NCI-H1417 (cell line): ENCODE measurements at places on chromosomes 13 and 19.

DNA sequence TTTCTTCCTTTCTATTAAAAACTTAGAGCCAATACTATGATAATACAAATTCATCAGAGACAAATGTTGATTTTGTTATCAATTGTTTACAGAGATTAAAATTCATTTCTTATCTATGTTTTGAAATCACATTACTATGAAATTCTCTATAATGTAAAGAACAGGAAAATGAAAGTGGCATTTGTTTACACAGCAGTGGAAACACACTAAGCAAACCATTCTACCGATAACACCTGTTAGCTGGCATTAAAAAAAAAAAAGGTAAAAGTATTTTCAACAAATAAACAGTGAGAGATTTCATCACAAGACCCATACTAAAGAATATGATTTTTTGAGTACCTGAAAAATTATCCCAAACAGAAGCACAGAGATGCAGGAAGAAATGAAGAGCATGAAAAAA is 4.8 kb upstream of the CCDC70 start:
- DNase-seq = no peak

- DNase-seq = no peak
Measured at GRCh38 chr13:99299256-99299919, 7.8 kb downstream of the GPR183 start.

DNA sequence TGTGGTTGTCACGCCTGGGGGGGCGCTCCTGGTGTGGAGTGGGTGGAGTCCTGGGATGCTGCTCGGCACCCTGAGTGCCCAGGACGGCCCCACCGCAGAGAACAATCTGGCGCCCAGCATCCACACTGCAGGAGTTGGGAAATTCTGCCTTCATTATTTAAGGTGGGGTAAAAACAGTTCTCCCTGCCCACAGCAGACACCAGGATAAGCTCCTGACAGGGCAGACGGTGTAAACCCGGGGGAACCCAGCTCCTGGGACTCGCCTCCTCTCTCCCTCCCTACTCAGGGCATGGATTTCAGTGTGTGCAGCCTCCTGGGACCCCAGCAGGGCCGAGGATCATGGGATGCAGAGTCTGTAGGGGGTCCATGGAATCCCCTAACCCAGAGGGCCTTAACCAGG is 7.7 kb upstream of the WDR18 start:
- no peak for DNase-seq

- DNase-seq = no peak
Measured at GRCh38 chr13:40064154-40065097, 409.0 kb downstream of the COG6 start.

DNA sequence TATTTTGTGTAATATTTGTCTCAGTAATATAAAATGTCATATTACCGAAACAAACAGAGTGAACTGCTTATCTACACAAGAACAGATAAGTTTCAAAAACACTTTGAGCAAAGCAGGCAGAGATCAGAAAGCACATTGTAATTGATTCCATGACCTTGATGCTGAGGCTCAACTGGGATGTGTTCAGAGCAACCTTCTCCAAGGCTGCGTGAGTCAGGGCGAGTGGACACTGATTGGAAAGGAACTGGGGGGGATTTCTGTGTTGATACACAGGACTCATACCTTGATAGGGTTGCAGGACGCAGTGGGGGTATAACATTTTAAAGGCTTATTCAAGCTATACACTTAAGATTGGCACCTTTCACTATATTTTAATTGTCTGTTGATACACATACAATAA is 1136.3 kb downstream of the UQCRFS1 start:
- no peak for DNase-seq
